ENCODE measurements at places on chromosomes 11 and 22.

GRCh38 chr11:1060852-1061616 lies 13.6 kb upstream of the MUC2 start:
- peak; percentile 14 for DNase-seq

DNA sequence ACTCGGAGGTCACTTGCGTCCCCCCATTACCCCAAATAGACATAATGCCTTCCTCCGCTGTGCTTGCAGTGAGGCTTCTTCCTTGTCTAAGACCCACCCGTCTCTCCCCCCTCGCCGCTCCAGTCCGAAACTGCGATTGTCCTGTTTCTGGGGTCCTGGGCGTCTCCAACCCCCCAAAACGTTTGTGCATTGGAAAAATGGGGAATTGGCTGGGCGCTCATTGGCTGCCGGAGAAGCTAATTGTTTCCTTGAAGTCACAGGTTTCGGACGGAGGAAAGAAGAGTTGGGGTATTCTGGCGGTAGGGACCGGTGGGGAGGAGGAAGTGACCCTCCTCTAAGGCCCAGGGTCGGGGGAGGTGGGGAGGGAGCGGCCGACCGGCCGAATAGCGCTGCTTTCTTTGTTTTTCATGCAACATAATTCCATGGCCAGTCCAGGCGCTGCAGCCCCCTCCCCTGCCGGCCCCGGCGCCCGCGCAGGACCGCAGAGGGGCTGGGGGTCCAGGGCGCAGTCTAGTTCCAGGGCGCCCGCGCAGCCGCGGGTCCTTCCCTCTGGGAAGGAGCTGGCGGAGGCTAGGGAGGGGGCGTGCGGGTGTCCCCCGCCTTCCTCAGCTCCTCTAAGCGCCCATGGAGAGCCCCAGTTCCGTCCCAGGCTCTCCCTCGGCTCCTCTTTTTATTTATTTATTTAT lies 12.7 kb upstream of the CPT1A start:
- DNase-seq, result no peak

- no peak for DNase-seq
Measured at GRCh38 chr22:37281646-37282384, 493 bp upstream of the CYTH4 start.

- no peak for DNase-seq
Measured at GRCh38 chr11:72422414-72422813, 11.9 kb downstream of the CLPB start.

- no peak for DNase-seq
Measured at GRCh38 chr11:125960771-125961170, 14.9 kb downstream of the VSIG10L2 start.

DNA sequence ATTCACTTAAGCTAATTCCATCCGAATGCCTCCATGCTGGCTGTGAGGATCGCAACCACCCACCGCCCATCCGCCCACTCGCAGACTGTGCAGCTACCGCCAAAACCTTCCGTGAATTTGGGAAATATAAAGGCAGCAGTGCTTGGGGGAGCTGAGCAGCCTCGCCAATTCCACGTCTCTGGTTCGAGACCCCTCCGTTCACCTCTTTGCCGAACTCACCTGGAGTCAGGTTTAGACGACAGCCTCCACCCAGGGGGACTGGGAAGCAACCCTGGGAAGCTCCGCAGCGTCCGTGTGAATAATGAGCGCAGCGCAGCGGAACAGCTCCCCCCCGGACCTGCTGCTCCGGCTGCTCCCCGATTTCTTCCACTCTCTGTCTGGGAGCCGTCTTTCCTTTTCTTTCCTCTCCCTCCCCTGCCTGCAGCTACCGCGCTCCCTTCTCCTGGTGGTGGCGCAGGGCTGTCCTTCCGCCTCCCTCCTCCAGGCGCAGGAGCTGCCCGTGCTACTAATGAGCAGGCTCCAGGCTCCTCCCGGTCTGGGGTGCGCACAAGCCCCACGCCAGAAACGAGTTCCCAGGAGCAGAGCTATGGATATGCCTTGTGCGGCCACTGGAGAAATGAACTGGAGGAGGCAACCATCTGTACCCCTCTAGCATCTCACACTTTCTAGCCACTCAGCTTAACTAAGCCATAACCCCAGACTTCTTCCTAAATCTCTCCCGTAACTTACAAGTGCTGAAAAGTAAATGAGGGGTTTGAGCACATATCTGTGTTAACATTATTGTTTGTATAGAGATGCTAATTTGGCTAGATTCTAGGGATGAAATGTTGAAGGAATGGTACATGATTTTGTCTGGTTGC lies 107.3 kb downstream of the XKR3 start:
- DNase-seq, result no peak

- no peak for DNase-seq
Measured at GRCh38 chr11:73651661-73652045, 5.3 kb downstream of the PLEKHB1 start.

GRCh38 chr11:86176165-86176884 lies 68.2 kb upstream of the EED start:
- DNase-seq, result no peak

DNA sequence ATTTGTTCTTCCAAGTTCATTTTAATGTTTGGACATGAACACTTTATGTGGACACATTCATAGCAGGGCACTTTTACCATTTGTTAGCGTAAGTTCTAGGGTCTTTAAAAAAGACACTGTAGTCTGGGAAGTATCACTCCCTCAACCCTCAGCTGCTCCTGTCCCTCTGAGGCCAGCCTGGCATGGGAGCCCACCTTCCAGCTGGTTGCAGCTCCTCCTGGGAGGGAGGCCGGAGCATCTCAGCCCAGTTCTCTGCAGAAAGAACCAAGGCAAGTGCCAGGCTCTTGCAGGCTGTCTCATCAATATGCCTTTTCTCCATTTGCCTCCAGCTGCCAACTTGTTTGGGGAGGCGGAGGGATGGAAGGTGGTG lies 150.6 kb downstream of the OPCML start:
- DNase-seq, result no peak

- DNase-seq, result no peak
Measured at GRCh38 chr11:104965735-104966134, 2.6 kb downstream of the CASP4 start.

DNA sequence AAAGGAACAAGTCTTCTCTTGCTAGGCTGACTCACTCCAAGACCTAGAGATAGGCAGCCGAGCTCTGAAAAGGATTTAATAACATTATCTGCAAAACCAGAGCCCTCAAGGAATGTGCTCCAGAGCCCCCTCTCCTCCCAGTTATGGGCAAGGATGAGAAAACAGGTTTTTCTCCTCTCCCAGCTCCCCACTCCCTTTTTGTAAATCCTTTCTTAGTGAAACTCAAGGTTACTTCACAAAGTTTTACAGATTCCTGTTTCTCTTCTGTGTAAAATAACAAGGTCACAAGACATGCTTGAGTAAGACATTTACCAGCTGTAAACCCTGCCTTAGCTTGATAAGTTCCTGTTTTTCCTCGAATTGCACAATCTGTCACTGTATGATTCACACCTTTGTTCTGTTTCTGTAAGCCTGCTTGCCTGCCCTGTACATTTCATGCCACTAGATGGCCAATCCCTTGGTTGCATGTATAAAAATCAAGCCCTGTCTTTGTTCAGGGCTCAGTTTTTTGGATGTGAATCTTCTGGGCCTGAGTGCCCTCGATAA lies 489.4 kb downstream of the KCNA4 start:
- peak; percentile 39 for DNase-seq

DNA sequence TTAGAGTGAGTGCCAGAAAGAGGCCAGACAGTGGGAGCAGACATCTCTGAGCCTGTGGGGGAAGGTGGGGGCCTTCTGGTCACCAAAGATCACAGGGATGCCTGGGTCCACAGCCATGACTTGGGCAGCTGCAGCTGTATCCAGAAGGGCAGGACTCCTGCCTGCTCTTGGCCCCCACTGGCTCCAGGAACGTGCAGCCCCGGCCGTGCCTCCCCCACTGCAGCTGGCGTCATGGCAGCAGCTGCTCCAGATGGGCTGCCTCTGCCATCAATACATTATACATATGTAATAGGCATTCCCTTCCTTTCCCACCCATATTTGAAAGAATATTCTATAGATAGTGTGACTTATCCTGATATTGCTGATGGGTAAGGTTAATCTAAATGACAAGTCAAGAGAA lies 195.5 kb upstream of the SNX19 start:
- DNase-seq, result no peak

DNA sequence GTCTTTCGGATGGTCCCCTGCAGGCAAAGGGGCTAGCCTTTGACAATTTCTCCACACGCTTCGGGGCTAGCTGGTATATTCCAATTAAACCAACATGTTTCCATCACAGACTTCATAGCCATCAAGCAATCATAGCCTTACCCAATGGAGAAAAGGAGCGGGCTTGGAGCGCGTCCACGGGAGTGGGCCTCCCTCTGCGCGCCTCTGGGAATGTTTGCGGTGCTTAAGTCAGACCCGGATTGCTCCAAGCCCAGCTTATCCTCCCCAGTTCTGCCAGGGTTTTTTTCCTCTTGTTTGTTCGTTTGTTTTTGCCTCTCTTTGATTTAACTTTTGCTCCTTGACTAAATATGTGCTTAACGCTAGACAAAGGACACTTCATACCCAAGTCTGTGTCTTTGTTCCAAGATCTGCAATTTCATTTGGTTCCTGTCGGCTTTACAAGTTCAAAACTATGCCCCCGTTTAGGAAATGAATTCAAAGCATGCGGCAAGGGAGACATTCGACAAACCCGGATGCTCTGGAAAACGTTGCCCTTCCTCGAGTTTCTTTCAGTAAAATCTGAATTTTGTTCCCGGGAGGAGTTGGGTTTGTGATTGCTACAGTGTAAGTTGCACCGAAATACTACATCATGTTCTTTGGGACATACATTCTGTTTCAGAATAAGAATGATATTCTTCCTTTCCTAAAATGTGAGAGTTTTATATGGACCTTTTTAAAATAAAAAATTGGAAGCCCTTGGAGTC lies 1.0 kb upstream of the GLB1L2 start:
- DNase-seq, result no peak

GRCh38 chr11:118488480-118489109 lies 38.7 kb upstream of the TTC36 start:
- DNase-seq, result peak; percentile 40

DNA sequence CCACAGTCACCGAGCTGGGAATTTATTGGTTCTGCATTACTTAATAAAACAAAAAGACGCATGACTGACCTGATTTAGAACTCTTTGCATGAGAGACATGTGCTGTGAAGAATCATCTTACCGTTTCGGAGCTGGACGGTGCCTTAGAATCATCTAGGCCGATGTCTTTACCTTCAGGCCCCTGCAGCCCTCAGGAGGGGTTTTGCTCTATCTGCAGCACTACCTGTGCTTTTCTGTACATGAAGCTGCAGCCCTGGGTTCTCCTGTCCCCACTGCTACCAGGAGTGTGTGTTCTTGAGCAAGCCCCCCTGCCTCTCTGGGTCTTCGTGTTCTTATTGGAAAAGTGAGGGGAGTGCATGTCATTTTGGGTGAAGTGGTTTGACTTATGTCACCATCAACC lies 94.0 kb upstream of the OR4B1 start:
- DNase-seq, result no peak

GRCh38 chr11:120249279-120250262 lies 9.6 kb downstream of the POU2F3 start:
- no peak for DNase-seq

- no peak for DNase-seq
Measured at GRCh38 chr11:123833095-123833494, 26.9 kb upstream of the OR6M1 start.

DNA sequence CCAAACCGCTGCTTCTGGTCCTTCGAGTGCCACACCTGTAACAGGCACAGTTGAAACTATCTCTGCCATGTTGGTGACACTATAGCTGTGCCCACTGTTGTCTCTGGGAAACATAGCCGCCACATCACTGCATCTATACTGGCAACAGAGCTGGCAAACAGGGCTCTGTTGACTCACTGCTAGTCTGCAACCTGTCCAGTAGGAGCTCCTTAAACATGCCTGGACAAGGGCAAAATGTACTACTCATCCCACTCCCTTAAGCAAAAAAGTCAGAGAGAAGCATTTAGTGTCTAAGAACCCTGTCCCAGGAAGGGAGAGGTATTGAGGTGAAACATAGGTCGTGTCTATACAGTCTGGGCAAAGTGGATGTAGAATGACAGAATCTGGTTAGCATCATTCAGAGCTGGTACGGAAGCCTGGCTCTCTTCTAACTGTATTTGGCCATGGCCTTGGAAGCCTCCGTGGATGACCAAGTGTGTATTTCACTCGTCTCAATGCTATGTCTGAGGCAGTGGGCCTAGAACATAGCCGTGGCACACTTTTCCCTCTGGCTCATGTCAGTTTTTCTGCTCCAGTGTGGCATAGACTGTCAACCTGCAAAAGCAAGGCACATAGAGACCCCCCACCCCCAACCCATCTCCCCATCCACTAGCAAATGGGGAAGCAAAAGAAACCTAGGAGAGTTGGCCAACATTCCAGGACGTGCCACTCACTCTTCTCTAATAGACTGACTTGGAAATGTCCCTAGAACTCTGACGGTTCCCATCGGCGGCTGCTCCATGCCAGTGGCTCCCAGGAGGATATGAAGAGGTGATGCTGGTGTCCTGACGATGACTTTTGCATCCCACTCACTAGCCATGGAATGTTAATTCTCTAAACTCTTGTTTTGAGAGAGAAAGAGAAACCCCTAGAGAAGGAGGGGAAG lies 21.4 kb upstream of the PISD start:
- no peak for DNase-seq

DNA sequence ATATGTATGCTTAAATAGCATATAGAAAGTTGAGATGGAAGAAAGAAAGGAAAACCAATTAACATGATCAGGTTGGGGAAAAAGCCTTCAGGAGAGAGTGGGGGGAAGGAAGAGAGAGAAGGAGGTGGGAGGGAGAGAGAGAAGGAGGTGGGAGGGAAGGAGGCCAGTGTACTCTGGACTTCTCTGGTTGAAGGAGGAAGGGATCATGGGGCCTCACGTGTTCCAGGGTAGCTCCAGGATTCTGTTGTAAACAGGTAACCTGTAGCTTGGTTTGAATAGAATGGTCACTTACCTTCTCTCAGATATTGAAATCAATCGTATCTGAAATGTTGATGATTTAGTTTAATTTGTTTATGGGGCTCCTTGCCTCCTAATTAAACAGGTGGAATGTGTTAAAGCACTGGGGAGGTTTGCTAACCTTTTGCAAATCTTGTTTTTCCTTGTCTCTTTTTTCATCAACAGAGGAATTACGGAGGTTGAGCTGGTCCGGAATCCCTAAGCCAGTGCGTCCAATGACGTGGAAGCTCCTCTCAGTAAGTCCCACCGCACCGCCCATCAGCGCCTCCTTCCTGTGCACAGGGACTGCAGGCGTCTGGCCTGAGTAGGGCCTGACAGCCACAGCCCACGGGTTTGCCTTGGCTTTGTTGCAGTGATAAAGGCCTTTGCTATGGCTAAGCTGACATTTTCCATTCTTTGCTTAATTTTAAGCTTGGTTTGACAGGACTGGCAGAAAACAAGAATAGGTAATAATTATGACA lies 115.9 kb downstream of the TBC1D22A start:
- DNase-seq, result no peak

DNA sequence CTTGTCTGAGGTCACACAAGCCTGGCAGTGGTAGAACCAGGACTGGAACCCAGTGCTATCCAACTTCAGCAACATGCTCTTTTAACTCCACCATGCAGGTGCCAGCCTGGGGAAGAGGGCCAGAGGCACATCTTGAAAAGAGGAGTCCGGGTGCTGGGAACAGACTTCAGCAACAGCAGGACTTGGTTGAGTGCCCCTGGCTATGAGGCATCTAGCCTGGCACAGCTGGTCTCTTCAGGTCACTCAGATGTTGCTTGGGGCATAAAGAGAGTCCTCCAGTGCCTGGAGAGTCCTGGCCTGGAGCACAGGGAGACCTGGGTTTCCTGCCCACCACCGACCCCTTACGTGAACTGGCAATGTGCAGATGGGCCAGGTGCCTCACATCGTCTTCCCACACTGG lies 5.1 kb upstream of the CLCF1 start:
- no peak for DNase-seq

Data from fibroblast of skin of left quadriceps (primary cell).